ENCODE measurements at places on chromosomes 16 and 17.
A peak's percentile ranks its signal among the peaks of the same experiment; 100 is the strongest.

- no peak for DNase-seq
Observed at GRCh38 chr17:83050651-83051395, 28.6 kb upstream of the METRNL start.

DNA sequence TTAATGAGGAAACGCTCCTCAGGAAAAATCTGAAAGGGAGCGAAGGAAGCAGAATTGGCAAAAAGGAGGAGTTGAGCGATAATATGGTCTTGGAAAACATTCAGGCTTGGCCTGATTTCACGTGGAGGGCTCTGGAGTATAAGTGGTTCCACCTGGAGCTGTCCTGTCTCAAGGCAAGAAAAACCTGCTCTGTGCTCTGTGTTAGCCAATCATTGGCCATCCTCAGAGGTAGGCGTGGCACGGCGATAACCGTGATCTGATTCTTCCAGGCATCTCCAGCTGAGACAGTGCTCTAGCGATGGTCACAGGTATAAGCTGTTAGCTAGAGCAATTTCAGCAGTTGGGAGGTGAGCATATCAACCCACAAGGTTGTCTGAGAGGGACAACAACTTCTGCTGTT is 450.5 kb upstream of the MAF start:
- no peak for DNase-seq

- DNase-seq = no peak
Observed at GRCh38 chr17:45380991-45381390, 51.7 kb downstream of the ARHGAP27 start.

DNA sequence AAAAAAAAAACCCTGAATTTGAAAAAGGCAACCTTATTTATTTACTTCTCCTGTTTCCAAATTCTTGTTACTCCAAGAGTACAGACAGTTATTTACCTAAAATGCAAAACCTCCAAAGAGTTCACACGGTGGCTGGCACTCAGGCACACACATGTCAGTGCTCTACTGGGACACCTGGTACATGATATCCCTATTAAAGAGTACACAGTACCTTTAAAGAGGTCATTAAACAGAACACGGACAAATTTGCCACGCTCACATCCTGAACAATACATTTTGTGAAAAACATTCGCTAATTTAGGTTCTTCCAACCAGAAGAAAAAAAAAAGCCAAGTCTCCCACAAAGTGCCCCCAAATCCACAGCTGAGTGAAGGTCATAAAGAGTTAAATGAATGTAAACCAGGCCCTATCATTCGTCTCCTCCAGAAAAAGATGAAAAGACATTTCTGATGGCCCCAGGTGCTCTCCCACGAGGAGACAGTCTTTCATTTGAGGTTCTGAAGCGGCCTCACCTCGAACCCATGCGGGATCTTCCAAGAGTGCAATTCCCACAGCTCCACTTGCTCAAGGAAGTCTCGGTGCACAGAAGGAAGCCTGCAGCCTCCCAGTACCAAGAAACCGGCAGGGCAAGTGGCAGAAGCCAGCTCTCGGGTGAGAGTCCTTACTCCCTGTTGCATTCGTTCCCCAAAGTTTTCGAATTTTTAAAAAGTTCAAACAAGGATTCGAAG is 993 bp downstream of the ERN1 start:
- peak; percentile 17 for DNase-seq

GRCh38 chr16:57185446-57185944 is 344 bp downstream of the PSME3IP1 start:
- DNase-seq = no peak

- no peak for DNase-seq
Observed at GRCh38 chr16:12628536-12628935, 175.2 kb downstream of the CPPED1 start.

- DNase-seq = no peak
Observed at GRCh38 chr16:66226762-66227161, 139.7 kb upstream of the CDH5 start.

DNA sequence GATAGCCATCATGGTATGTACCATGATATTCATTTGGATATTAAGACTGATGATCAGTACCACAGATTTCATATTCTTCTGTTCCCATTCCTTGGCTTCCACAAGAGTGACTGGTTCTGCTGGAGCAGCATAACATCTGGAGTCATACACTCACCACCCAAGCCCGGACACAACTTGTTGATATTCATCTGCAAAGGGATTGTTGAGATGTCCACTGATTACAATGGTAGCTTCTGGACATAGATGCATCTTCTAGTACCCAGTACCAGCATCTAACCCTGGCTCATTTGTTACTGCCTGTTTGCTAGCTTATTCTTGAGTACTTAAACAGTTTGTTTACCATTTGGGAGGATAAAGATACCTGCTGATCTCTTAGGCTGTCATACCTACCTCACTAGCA is 235.7 kb upstream of the AXIN2 start:
- no peak for DNase-seq

GRCh38 chr17:56629531-56630075 is 36.1 kb downstream of the NOG start:
- DNase-seq = peak; percentile 25

Data from activated CD4-positive, alpha-beta T cell treated with anti-CD3 and anti-CD28 coated beads for 48 hours (primary cell).